ENCODE measurements at places on chromosomes 1 and 21. TPM values are rescaled to one million over a fixed set of nuclear protein-coding genes. Genes with fewer than 3 reads are reported as not detected.

The SLFNL1 gene
- 0.69 TPM for total RNA-seq

The POLR3C gene
- total RNA-seq: 20.1 TPM

The LINGO4 gene
- total RNA-seq: not detected

The CRYAA gene
- not detected for total RNA-seq

The ERG gene
- 39.3 TPM for total RNA-seq

The MAP3K21 gene
- total RNA-seq: 0.16 TPM

The ADORA3 gene
- total RNA-seq: 0.16 TPM

The RHD gene
- not detected for total RNA-seq

The CD1C gene
- total RNA-seq: not detected

The OR2T34 gene
- not detected for total RNA-seq

The PLA2G2D gene
- total RNA-seq: not detected

The SPATA21 gene
- total RNA-seq: not detected

The PLA2G4A gene
- total RNA-seq: 7.4 TPM

The SERTAD4 gene
- 1.8 TPM for total RNA-seq

The FMN2 gene
- total RNA-seq: 0.49 TPM

The BATF3 gene
- 1.0 TPM for total RNA-seq

The GPR157 gene
- 4.8 TPM for total RNA-seq

The BTBD19 gene
- total RNA-seq: 2.1 TPM

The VWA5B1 gene
- total RNA-seq: not detected

The ANKRD45 gene
- total RNA-seq: not detected

The OXCT2 gene
- total RNA-seq: 4.5 TPM

The GBP5 gene
- total RNA-seq: 0.94 TPM

The EFCAB7 gene
- total RNA-seq: 2.6 TPM

The USP33 gene
- total RNA-seq: 41.1 TPM

The TRIM62 gene
- 0.97 TPM for total RNA-seq

The AMY1C gene
- total RNA-seq: not detected

The HSD3B1 gene
- total RNA-seq: not detected

The PLA2G5 gene
- total RNA-seq: 1.0 TPM

The FAM3B gene
- not detected for total RNA-seq

The CD53 gene
- total RNA-seq: not detected

The MCM3AP gene
- total RNA-seq: 92.3 TPM

The DNASE2B gene
- total RNA-seq: under 0.01 TPM

The BMP8A gene
- total RNA-seq: 0.19 TPM

The ABCA4 gene
- total RNA-seq: 2.6 TPM

The PRKCZ gene
- 28.6 TPM for total RNA-seq

The CD58 gene
- 7.3 TPM for total RNA-seq

The KRTAP7-1 gene
- total RNA-seq: not detected

The ACTRT2 gene
- total RNA-seq: not detected

The C21orf58 gene
- total RNA-seq: 4.9 TPM

The SH3BGR gene
- 0.44 TPM for total RNA-seq

The TMEM61 gene
- total RNA-seq: not detected

The LRRIQ3 gene
- total RNA-seq: 0.16 TPM

The AMPD1 gene
- not detected for total RNA-seq

The ALPL gene
- 0.32 TPM for total RNA-seq

The SPATA46 gene
- not detected for total RNA-seq

The OR10J5 gene
- total RNA-seq: not detected

The SYPL2 gene
- total RNA-seq: not detected

The CD1E gene
- not detected for total RNA-seq

The SPRR1A gene
- not detected for total RNA-seq

The SPTA1 gene
- total RNA-seq: 2.1 TPM

The HSD3B2 gene
- not detected for total RNA-seq

The PDC gene
- not detected for total RNA-seq

The C1orf210 gene
- total RNA-seq: not detected

The USP21 gene
- total RNA-seq: 7.8 TPM

Measured in bladder microvascular endothelial cell (primary cell).